ENCODE measurements at places on chromosomes 1 and 21.
A peak's percentile ranks its signal among the peaks of the same experiment; 100 is the strongest.

GRCh38 chr1:173717238-173717637 is 2.5 kb downstream of the KLHL20 start:
- no peaks in the 10 kb centered on the region for H3K27me3 ChIP-seq
- no peak overlapping the region for H3K27ac ChIP-seq
- H3K36me3 ChIP-seq = no peaks in the 10 kb centered on the region
- H3K4me1 ChIP-seq = peaks cover 22% of the 10 kb centered on the region
- H3K4me3 ChIP-seq = no peak overlapping the region

GRCh38 chr21:25942135-25942534 is 207.4 kb downstream of the GABPA start:
- H3K4me1 ChIP-seq = peaks cover 7% of the 10 kb centered on the region
- H3K27me3 ChIP-seq = no peaks in the 10 kb centered on the region
- DNase-seq = no peak
- no peak overlapping the region for H3K27ac ChIP-seq
- peaks cover 4% of the 10 kb centered on the region for H3K36me3 ChIP-seq

GRCh38 chr21:24941316-24942185 is 665.7 kb downstream of the MRPL39 start:
- H3K4me3 ChIP-seq = no peak overlapping the region
- DNase-seq = peak; percentile 10
- no peak overlapping the region for H3K27ac ChIP-seq
- H3K36me3 ChIP-seq = no peaks in the 10 kb centered on the region
- no peaks in the 10 kb centered on the region for H3K4me1 ChIP-seq

DNA sequence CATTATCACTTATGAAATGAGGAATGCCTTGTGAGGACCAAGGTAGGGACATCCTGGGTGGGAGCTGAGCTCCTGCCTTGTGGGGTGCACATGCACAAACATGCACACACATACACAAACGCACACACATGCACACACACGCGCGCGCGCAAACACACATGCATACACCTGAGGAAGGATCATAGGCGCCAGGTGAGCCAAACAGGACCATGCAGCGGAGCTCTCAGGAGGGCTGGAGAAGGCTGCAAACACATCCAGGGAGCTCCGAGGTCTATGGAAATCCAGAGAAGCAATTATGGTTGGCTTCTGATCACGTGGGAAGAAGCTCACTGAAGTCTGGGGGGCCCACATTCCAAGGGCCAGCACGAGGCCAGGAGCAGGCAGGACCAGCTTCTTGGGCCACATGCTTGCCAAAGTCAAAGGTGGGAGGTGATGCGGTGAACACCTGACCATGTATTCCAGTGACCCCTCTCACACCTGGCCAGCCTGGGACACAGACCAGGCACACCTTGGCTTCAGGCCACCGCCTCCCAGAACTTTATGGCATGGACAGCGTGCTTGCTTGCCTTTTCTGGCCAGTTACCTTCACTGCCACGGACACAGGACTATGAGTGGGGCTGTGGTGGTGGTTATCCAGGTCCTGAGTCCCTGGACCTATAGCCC is 13.6 kb downstream of the GPR137B start:
- no peak overlapping the region for H3K4me3 ChIP-seq
- DNase-seq = no peak
- H3K27ac ChIP-seq = no peak overlapping the region

- no peak overlapping the region for H3K4me3 ChIP-seq
- no peaks in the 10 kb centered on the region for H3K36me3 ChIP-seq
- H3K27ac ChIP-seq = no peak overlapping the region
- no peaks in the 10 kb centered on the region for H3K27me3 ChIP-seq
- no peak for DNase-seq
- H3K4me1 ChIP-seq = no peaks in the 10 kb centered on the region
Observed at GRCh38 chr1:200969726-200970561, 53.6 kb downstream of the KIF21B start.

- H3K4me3 ChIP-seq = no peak overlapping the region
- H3K27me3 ChIP-seq = no peaks in the 10 kb centered on the region
- H3K27ac ChIP-seq = no peak overlapping the region
- DNase-seq = no peak
- H3K4me1 ChIP-seq = no peaks in the 10 kb centered on the region
Observed at GRCh38 chr1:167373398-167373797, 144.9 kb downstream of the CD247 start.

DNA sequence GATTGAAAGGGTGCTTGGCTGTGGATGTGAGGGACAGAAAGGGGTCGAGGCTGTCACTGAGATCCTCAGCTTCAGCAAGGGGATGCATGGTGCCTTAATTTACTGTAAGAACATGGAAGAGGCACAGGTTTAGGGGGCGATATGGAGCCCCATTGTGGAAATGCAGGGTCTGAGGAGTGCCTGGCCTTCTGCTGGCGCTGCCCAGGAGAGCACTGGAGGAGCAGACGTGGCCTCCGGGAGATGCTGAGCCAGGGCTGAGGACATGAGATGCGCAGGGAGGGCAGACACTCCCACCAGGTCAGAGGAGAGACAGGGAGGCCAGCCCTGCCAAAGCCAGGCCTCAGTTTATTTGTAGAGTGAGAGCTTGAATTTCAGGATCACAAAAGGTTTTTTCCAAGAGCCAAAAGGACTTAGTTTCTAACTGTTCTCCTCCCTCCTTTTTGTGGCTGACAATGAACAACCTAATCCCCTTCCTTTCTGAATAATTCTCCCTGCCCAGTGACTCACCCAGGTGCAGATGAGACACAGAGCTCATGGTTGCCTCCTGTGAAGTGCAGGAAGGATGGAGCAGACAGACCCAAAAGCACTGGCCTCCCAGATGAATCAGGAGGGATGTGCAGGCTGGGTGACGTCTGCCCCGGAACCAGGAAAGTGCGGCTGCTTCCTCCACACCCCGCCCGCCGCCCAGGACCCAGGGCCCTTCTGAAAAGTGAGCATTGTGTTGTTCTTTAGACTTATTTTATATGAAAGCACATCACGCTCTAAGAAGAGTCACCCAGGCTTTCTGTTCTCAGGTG is 73.0 kb upstream of the TMPRSS2 start:
- DNase-seq = no peak
- H3K27ac ChIP-seq = peak overlapping the region; percentile 97
- H3K36me3 ChIP-seq = no peaks in the 10 kb centered on the region
- peaks cover 33% of the 10 kb centered on the region for H3K4me1 ChIP-seq

- no peaks in the 10 kb centered on the region for H3K36me3 ChIP-seq
- H3K27ac ChIP-seq = peak overlapping the region; percentile 95
- no peaks in the 10 kb centered on the region for H3K27me3 ChIP-seq
- peak overlapping the region; percentile 73 for H3K4me3 ChIP-seq
- no peak for DNase-seq
Observed at GRCh38 chr1:100266741-100267140, 725 bp downstream of the RTCA start.

- no peaks in the 10 kb centered on the region for H3K27me3 ChIP-seq
- peak overlapping the region; percentile 89 for H3K27ac ChIP-seq
- H3K4me3 ChIP-seq = no peak overlapping the region
Observed at GRCh38 chr21:44982558-44983250, 42.9 kb downstream of the SLX9 start.

- H3K4me1 ChIP-seq = peaks cover 21% of the 10 kb centered on the region
- no peak for DNase-seq
- H3K4me3 ChIP-seq = no peak overlapping the region
- no peaks in the 10 kb centered on the region for H3K36me3 ChIP-seq
Observed at GRCh38 chr1:211607754-211608473, 29.0 kb upstream of the SLC30A1 start.

GRCh38 chr1:43821471-43821870 is 112.1 kb upstream of the ARTN start:
- no peaks in the 10 kb centered on the region for H3K4me1 ChIP-seq
- no peaks in the 10 kb centered on the region for H3K36me3 ChIP-seq

- no peaks in the 10 kb centered on the region for H3K27me3 ChIP-seq
- no peak overlapping the region for H3K27ac ChIP-seq
- H3K36me3 ChIP-seq = no peaks in the 10 kb centered on the region
- no peak for DNase-seq
- H3K4me3 ChIP-seq = no peak overlapping the region
Observed at GRCh38 chr1:117010310-117010969, 8.9 kb downstream of the CD101 start.

GRCh38 chr1:243582326-243582725 is 267.7 kb downstream of the AKT3 start:
- no peak overlapping the region for H3K4me3 ChIP-seq
- H3K27ac ChIP-seq = no peak overlapping the region
- DNase-seq = no peak
- H3K4me1 ChIP-seq = no peaks in the 10 kb centered on the region
- H3K27me3 ChIP-seq = no peaks in the 10 kb centered on the region

DNA sequence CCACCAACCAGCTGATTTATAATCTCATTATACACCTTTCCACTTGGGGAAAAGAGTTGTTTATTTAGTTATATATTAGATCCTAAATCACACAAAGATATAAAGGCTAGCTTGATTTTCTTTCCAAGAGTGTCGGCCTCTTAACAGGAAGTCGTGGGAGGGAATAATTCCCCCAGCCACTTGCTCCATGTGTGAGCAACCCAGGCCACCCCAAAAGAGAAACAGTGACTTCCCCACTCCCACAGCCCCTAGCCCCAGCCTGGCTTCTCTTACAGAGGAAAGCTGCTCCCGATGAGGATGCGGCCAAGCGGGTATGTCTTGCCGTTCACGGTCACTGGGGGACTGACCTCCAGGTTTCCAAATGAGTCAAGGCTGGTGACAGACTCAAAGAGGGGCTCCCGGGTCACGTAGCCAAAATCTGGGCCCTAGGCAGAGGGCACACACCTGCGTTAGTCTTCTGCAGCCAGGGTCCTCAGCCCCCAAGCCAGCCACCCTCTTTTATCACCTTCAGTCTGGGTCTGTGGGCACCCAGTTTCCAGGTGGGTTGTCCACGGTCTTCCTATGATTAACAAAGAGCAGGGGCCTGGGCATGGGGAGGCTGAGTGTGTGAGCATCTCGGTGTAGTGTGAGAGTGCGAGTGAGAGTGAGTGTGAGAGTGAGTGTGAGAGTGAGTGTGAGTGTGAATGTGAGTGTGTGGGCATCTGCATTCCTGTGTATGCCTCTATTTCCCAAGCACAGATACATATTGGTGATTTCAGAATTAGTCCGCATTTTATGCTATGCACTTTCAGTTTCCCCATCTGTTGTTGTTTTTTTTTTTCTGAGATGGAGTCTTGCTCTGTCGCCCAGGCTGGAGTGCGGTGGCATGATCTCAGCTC is 25.4 kb upstream of the SDHB start:
- H3K36me3 ChIP-seq = no peaks in the 10 kb centered on the region
- no peaks in the 10 kb centered on the region for H3K4me1 ChIP-seq
- no peak for DNase-seq

DNA sequence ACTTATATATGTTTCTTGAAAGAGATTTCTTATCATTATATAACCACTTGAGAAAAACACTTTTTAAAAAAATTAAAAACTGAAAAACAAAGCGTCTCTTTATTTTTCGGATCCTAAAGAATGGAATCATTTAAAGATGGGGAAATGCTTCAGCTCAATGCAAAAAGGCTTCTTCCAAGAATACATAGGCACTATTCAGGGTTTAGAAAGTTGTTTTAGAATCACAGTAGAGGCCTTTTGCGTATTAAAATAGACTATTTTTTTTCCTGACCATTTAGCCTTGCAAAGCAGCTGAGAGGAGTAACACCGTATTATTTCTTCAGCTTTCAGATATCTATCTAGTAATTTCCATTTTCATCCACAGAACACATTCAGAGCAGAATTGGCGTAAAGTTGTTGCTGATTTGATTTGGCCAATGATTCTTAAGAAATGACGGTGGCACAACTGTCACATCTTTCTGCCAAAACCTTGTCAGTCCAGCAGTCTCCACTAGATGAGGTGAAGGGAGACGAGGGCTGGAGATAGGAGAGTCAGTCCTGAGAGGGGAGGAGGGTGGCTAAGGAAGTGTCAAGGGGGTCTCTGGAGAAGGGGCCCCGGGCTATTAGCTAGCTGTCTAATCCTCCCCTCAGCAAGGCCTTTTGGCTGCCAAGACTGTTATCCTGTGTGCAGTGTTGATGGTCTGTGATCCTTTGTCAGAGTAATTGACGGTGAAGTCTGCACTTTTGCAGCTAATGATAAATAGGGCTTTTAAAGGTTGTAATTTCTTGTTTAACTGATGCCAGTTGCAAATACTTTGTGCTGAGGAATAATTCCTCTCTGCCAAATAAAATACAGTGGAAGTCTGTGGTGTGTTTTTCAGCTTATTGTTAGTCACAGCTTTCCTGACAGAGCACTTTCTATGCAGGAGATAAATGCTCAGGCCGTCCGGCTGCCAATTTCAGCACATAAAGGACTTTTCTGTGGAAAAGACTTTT is 34.7 kb downstream of the PRRX1 start:
- H3K27me3 ChIP-seq = no peaks in the 10 kb centered on the region
- DNase-seq = no peak
- peaks cover 31% of the 10 kb centered on the region for H3K4me1 ChIP-seq
- no peaks in the 10 kb centered on the region for H3K36me3 ChIP-seq
- H3K4me3 ChIP-seq = no peak overlapping the region

DNA sequence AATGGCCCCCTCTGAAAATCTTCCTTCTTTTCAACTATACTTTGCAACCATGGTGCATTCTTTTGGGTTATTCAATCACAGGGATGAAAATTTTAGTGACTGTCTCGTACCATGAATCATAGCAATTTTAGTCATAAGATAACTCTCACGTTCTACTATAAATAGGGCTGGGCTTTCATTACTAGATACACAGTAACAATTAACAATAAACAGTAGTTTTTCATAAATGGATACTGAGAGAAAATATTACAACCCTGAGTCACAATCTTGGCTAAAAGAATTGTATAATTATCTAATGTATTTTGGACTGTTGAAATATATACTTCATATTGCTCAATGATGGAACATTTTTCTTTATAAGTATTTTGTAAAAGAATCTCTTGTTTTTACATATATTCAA is 96.1 kb downstream of the TEX35 start:
- H3K36me3 ChIP-seq = no peaks in the 10 kb centered on the region
- H3K4me3 ChIP-seq = no peak overlapping the region
- H3K27me3 ChIP-seq = no peaks in the 10 kb centered on the region
- H3K4me1 ChIP-seq = no peaks in the 10 kb centered on the region

All from hepatocyte (in vitro differentiated cells).